ENCODE measurements at places on chromosomes 6 and 20. TPM values are rescaled to one million over a fixed set of nuclear protein-coding genes. Genes with fewer than 3 reads are reported as not detected.

- DNase-seq: no peak
Observed at GRCh38 chr20:6884114-6884513, 116.6 kb downstream of the BMP2 start.

GRCh38 chr6:26121141-26122004 lies 34.1 kb downstream of the HFE start:
- no peak for DNase-seq

GRCh38 chr6:146962329-146962728 lies 241.9 kb upstream of the STXBP5 start:
- DNase-seq: no peak

- no peak for DNase-seq
Observed at GRCh38 chr6:164008902-164009301, 594.4 kb downstream of the QKI start.

- no peak for DNase-seq
Observed at GRCh38 chr6:23282252-23283021, 713.1 kb downstream of the HDGFL1 start.

DNA sequence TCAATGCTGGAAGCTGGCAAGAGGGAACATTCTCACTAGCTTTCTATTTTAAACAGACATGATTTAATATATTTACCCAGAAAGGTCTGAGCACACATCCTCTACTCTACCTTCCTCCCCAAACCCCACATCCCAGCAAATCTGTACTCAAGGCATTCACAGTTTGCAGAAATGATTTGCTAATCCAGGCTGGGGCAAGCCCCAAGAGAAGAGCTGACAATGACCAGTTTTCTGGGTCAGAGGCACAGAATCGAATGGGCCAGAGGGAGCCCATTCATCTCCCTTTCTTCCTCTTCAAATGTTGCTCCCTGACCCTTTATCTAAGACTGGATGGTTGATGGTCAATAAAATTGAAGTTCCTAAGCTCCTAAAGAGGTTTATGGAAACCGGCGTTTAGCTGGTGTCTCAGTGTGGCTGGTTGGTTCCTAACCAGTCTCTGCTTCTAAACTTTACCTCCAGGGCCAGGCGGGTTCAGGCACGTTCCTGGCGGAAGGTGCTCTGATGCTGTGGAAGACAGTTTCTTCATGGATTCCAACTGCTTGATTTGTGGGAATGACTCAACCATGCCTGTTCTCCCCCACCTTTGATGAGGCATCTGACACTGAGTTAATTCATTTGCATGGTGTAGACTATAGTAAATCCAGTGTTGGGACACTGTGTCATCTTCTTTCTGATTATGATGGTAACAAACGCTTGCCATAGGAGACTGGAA lies 96.4 kb upstream of the IYD start:
- no peak for DNase-seq

Gene ZFP64
- total RNA-seq: 25.5 TPM

- DNase-seq: peak; percentile 63
Observed at GRCh38 chr20:23637282-23638221, at the start of gene CST3. CST3 (minus strand) TSS chr20:23637955; CDS start chr20:23637862, 93 bp downstream.

DNA sequence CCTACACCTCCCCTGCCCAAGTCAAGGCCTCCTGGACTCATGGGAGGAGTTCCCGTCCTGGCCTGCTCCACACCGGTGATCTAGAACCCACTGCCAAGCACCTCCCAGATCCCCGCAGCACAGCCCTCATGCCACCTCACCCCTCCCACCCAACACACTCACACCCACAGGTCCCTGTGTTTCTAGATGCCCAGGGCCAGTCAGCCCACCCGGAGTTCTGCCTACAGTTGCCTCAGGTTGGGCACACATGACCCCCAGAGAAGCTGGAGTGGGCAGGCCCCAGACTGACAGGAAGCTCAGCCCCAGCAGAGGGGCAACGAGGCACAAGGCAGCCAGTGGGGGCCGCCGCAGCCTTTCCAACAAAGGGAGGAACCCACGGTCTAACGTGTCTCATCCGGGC lies 29.6 kb downstream of the RRBP1 start:
- DNase-seq: no peak

DNA sequence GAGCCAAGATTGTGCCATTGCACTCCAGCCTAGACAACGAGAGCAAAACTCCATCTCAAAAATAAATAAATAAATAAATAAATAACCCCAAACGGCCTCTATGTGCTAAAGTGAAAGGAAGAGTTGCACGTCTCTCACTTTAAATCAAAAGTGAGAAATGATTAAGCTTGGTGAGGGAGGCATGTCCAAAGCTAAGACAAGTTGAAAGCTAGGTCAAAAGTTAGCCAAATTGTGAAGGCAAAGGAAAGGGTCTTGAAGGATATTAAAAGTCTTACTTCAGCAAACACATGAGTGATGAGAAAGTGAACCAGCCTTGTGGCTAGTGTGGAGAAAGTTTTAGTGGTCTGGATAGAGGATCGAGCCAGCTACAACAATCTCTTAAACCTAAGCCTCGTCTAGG lies 14.3 kb downstream of the ZBP1 start:
- no peak for DNase-seq

GRCh38 chr6:69784595-69785377 lies 12.0 kb downstream of the LMBRD1 start:
- no peak for DNase-seq

- DNase-seq: no peak
Observed at GRCh38 chr6:69985180-69985579, 118.8 kb downstream of the COL19A1 start.

Gene EYA4
- 0.86 TPM for total RNA-seq

GRCh38 chr20:32115211-32115767 lies 5.8 kb downstream of the TM9SF4 start:
- no peak for DNase-seq

- no peak for DNase-seq
Observed at GRCh38 chr20:10542442-10542841, 107.3 kb downstream of the SLX4IP start.

Gene CTCFL
- total RNA-seq: 0.14 TPM

DNA sequence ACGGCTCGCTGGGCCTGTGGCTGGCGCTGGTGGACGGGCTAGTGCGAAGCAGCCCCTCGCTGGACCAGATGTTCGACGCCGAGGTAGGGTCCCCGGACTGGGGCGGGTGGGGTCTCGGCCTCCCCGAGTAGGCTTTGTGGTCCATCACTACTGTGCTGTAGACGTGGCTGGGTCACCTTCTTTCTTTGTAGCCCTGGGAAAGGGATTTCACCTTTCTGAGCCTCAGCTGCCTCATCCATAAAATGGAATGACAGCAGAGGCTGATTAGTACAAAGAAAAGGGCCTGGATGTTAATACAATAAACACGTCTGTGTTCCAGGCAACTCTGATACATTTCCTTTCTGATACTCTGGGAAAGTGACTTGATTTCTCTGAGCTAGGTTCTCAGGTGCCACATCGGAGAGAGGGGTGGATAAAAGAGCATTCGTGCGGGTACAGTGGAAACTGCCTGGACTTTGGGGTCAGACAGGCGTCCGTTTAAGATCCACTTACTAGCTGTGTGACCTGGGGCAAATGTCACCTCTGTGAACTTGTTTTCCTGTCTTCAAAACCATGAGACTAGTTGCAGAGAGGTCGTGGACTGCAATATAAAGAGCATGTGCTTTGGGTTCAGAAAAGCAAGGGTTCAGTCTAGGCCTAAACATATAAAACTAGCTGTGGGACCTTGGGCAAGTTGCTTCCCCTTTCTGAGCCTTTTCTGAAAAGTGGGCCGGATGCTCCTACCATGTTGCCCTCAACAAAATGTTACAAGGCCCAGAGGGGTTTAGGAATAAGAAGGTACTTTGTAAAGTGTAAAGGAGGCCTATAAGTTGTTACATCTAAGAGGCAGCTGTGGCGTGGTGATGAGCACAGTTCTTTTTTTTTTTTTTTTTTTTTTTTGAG lies 896 bp downstream of the SYS1 start:
- DNase-seq: no peak

DNA sequence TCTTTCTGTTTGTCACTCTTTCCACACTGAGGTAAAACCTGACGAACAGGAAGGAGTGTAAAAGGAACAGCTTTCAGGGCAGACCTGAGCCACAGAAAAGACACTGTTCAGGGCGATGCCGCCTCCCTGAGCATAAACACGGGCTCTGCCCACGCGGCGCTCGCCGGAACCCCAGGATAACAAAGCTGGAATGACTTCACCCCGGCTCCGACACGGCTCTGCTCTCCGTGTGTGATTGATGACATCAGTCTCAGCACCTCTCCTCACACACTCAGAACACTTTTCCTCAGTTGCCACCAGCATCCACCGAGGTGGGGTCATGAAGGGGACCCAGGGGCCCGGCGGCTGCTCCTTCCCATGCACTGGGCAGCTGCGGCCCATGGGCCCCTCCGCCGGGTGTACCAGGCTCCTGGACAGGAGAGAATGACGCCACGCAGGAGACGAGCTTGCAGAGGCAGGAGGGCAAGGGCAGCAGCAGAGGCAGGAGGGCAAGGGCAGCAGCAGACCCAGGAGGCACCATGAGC lies 43.6 kb downstream of the DLL1 start:
- no peak for DNase-seq

DNA sequence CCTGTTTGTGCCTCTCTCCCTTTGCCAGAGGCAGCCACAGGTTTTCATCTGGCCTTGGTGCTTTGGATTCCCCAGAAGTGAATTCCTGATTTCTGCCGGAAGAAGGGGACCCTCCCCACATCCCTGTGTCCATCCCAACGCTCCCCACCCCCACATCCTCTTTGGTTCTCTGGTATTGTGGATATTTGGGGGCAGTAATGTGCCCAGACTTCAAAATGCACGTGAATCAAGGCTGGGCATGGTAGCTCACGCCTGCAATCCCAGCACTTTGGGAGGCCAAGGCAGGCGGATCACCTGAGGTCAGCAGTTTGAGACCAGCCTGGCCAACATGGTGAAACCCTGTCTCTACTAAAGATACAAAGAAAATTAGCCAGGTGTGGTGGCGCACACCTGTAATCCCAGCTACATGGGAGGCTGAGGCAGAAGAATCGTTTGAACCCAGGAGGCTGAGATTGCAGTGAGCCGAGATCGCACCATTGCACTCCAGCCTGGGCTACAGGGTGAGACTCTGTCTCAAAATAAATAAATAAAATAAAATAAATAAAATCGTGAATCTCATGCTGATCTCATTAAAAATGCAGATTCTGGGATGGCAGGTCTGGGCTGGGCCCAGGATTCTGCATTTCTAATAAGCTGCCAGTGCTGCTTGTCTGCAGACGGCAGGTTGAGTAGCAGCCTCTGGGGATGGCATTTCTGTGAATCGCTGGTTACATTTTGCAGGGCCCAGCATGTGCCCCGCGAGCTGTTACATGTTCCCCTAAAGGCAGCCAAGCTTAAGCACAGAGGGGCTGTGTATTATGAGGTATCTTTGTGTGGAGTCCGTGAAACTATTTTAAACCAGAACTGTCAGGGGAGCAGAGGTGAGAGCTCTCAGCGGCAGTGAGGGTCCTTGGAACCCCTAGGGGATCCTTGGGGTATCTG lies 49.0 kb downstream of the SYNJ2 start:
- DNase-seq: no peak

Gene PHF1
- 63.5 TPM for total RNA-seq

DNA sequence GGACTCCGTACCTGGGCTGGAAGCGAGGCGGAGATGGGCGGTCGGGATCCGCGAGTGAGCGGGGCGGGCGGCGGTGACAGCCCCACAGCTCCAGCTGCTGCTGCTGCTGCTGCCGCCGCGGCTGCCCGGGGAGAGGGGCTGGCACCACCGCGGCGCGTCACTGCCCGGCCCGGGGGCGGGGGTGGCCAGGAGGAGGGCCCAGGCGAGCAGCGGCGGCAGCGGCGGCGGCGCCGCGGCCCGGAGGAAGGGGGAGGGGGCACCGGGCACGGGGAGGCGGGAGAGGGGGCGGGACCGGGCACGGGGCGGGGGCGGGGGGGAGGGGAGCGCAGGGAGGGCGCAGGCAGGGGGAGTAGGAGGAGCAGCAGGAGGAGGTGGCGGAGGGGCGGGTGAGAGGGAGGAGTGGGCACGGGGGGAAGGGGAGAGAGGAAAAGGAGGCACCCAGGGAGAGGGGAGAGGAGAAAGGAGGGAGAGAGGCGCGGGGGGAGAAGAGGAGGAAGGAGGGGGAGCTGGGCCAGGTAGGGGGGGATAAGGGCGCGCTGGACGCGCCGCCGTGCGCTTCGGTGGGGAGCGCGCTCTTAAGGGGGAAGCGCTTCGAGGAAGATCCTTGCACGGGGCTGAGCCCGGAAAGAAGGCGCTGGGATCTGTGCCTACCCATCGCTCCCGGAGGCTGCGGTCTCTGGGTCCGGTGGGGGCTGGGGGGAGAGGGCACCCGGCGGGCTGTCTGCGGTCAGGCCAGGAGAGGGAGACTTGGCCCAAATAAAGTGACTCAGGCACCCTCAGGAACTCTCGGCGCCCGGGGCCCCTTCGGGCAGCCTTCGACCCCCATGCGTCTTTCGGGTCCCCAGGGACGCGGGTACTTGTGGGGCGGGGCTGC lies 101.5 kb downstream of the NOL4L start:
- DNase-seq: peak; percentile 82

Gene MAFB
- 1.6 TPM for total RNA-seq

DNA sequence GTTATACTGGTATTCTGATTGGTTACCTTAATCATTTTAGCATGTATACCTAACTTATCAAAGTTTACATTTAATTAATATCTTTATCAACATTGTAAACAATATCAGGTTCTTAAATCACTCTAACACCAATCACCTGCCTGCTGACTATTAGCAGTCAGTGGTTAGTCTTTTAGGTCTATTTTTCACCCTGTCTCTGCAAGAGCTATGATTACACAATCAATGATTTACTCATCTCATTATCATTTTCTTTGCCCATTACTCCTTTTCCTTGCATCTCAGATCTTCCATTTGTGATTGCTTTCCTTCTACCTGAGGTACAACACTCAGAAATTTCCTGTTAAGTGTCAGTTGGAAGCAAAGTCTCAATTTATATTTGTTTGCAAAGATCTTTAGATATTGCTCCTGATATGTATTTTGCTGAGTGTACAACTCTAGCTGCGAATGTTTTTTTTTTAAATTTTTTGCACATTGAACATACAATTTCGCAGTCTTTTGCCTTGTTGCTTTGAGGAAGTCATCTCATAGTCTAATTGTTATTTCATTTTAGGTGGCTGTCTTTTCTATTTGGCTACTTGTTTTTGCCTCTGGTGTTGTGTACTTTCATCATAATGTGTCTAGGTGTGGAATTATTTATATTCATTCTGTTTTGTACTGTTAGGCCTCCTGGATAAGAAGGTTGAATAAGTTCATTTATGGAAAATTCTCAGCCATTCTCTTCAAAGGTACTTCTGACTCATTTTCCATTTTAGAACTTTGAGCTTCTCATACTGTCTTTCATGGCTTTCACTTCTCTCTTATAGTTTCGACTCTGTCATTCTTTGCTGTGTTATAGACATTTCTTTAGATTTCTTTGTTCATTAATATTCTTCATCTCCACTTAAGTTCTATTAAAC lies 104.9 kb upstream of the CEP162 start:
- DNase-seq: no peak

Gene RAB22A
- total RNA-seq: 15.5 TPM
